ENCODE measurements at places on chromosomes 16 and 17.

DNA sequence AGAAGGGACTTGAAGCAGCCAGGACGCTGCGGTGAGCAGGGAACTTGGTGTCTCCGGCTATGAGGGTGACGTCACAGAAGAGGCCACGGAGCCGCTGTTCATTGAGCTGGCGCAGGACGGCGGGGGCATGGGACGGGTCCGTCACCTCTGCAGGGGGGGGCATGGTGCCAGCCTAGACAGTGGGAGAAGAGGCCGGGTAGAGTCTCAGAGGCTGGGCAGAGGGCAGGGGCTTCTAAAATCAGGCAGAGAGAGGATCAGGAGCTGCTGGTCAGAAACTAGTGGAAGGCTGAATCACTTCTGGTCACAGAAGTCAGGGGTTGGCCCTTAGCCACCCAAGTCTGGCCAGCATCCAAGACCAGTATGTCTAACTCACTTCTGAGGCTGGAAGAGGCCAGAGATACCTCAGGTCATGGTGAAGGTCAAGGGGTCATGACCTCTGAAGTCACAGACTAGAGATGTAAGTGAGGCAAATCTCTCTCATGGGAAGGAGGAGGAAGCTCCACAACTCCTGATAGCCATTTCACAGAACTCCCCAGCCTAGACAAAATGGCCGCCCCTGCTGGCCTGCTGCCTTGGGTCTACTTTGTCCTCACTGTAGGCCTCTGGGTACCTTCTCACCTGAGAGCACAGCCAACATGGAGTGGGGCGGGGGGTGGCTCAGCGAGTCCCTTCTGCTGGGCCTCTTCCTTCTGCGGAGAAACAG lies 12.6 kb downstream of the ZBTB4 start:
- no peaks in the 10 kb centered on the region for H3K36me3 ChIP-seq
- H3K4me1 ChIP-seq, result peaks cover 6% of the 10 kb centered on the region
- H3K27me3 ChIP-seq, result no peaks in the 10 kb centered on the region
- no peak for DNase-seq
- H3K4me3 ChIP-seq, result no peak overlapping the region

DNA sequence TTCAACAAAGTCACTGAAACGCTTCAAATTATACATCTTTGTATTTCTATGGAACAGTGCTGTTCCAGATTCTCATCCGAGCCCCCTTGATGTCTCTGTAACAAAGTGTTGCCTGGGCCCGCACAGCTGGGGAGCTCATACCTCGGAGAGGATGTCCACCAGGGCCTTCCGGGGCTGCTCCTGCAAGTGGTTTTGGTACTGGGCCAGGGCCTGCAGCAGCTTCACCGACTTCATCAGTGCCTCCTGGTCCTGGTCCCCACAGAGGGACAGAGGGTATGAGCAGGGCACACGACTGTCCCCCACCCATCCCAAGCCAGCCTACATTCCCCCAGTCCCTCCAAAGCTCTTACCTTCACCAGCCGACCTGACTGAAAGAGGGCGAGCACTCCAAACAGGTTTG lies 1.5 kb downstream of the MYBBP1A start:
- peak overlapping the region; percentile 75 for H3K4me3 ChIP-seq
- peaks cover 30% of the 10 kb centered on the region for H3K36me3 ChIP-seq
- DNase-seq, result no peak
- no peaks in the 10 kb centered on the region for H3K27me3 ChIP-seq
- no peak overlapping the region for H3K27ac ChIP-seq

GRCh38 chr16:57473176-57473840 lies 10.8 kb downstream of the POLR2C start:
- no peak overlapping the region for H3K27ac ChIP-seq
- H3K4me1 ChIP-seq, result peaks cover 16% of the 10 kb centered on the region
- no peak overlapping the region for H3K4me3 ChIP-seq
- no peak for DNase-seq

DNA sequence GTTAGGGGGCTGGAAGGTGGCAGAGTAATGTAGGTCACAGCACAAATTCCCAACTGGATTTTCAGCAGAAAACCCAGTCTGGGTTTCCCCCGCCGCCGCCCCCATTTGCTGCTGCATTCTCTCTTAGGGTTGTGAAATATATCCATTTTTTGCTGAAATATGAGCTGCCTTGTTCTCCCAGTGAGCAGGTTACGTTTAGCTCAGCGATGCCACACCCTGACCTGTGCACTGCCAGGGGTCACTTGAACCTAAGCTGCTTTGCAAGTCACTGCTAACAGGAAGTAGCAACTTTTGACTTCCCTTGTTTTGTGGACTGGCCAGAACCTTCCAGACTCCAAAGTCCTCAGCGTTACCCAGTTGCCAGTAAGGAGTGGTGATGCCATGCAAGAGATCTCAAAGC lies 274.1 kb downstream of the CPPED1 start:
- no peak overlapping the region for H3K27ac ChIP-seq
- H3K36me3 ChIP-seq, result no peaks in the 10 kb centered on the region
- peaks cover 25% of the 10 kb centered on the region for H3K4me1 ChIP-seq
- H3K4me3 ChIP-seq, result no peak overlapping the region
